Stimulated activated CD4-positive, alpha-beta T cell treated with anti-CD3 and anti-CD28 coated beads, Interleukin-4, amount 100 ng/mL, for 48 hours (primary cell): ENCODE measurements at places on chromosomes 16 and 17.

DNA sequence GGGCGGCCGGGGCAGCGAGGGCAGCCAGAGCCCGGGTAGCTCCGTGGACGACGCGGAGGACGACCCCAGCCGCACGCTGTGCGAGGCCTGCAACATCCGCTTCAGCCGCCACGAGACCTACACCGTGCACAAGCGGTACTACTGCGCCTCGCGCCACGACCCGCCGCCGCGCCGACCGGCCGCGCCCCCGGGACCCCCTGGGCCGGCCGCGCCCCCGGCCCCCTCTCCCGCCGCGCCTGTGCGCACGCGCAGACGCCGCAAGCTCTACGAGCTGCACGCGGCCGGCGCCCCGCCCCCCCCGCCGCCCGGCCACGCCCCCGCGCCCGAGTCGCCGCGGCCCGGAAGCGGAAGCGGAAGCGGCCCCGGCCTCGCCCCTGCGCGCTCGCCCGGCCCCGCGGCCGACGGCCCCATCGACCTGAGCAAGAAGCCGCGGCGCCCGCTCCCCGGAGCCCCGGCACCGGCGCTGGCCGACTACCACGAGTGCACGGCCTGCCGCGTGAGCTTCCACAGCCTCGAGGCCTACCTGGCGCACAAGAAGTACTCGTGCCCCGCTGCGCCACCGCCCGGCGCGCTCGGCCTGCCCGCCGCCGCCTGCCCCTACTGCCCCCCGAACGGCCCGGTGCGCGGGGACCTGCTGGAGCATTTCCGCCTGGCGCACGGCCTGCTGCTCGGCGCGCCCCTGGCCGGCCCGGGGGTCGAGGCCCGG, 36.1 kb upstream of the ZC3H18 start:
- DNase-seq = peak; percentile 69

- no peak for DNase-seq
Measured at GRCh38 chr16:57892447-57893096, 78.4 kb downstream of the CNGB1 start.

DNA sequence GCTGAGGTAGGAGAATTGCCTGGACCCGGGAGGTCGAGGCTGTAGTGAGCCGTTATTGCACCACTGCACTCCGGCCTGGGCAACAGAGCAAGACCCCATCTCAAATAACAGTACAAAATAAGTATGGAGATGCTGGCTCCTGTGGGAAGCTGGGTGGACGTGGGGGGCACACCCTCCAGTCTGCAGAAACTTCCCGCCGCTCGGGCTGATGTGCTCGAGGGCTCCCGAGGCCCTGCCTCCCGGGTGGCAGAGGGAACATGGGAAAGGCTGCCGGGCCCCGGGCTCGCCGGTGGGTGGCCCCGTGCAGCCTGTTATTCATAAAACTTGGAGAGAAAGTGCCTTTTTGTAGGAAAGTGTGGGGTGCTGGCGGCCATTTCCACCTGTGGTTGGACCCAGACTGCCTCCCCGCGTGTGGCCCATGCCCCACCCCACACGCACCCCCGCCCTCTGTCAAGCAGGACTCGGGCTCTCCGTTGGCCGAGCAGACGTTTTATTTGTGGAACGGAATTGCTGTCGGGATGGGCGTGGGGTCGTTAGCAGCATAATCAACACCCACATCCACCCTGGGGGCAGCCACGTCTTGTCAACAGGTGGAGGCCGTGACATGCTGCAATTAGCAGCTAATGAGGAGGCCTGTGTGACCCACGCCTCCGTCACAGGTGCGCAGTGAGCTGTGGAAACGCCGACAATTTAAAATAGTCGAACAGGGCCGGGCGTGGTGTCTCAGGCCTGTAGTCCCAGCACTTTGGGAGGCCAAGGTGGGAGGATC, 7.4 kb upstream of the CIAO3 start:
- DNase-seq = no peak

GRCh38 chr16:85999778-86000177, 100.8 kb downstream of the IRF8 start:
- no peak for DNase-seq

DNA sequence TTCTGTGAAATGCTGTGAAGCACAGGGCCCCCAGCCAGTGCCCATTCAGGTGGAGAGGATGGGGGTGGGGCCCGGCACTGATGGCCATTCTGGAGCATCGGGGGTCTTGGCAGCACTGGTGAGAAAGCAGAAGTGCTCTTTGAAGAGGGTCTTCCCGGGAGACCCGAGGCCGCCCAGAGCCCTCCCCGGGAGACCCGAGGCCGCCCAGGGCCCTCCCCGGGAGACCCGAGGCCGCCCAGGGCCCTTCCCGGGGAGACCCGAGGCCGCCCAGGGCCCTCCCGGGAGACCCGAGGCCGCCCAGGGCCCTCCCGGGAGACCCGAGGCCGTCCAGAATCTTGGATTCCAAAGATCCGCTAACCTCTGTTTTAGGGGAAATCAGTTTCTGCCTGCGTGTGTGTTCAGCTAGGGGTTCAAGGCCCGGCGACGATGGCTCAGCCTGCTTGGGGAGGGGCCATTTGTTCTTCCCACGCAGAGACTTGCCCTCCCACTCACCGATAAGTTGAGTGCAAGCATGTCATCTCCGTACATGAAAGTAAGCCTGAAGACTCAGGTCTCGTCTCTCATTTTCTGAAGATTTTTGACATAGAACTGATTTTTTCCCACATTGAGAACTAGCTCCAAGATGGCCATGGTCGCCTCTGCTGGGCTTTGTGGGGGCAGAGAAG, 35.2 kb upstream of the CAPN15 start:
- DNase-seq = no peak

- DNase-seq = no peak
Measured at GRCh38 chr17:45675012-45675411, 109.1 kb upstream of the CRHR1 start.

DNA sequence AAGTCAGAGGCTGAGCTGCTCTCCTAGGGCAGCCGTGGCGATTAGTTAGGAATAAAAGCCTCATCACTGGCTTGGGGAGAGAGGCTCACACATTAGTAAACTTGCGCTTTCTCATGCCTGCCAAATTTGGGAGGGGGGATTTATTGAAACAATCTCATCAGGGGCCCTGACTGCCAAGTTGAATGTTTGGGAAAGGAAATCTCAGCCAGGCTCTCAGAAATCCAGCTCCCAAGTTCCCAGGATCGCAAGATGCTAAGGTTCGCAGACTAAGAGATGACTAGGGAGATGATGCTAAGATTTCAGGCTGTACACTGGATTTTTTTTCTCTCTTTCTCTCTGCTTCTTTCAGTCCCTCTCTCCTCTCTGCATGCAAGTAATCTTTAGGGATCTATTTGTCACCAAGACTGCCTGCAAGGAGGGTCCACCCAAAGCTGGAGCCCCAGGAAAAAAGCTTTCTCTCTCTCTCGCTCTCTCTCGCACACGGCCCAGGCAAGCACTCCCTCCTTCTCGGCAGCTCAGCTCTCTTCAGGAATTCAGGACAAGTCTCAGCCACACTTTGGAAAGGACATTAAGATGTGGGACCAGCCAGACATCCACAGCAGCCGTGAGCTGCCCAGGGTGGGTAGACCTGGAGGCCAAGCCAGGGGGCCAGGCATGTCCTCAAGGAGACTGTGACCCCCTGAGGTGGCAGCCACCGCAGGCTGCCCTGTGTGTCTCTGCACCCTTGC, 1.4 kb downstream of the GPR139 start:
- no peak for DNase-seq

DNA sequence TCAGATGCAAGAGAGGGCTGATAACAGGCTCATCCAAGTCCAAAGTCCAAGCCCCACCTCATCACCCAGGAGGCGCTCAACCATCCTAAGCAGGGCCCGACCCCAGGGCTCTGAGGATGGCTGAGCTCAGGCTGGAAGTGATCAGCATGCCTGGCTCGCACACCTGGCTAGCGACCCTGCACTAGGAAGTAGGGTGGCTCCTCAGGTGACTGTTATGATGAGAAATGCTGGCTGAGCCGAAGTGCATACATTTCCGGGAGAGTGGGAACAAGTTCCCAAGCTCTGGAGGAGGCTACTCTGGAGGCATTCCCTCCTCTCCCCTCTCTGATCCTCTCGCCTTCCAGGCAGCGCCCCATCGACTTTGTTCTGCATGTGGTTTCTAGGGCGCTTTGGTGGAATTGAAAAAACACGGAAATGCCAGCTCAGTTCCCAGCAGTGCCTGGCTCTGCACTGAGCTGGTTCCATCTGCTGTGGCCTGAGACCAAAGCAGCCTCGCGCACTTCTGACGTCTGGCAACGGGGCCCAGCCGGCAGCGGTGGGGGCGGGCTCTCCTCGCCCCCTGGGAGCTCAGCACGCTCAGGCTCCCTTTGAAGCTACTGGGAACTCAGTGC, 130.3 kb downstream of the IRF8 start:
- DNase-seq = no peak

DNA sequence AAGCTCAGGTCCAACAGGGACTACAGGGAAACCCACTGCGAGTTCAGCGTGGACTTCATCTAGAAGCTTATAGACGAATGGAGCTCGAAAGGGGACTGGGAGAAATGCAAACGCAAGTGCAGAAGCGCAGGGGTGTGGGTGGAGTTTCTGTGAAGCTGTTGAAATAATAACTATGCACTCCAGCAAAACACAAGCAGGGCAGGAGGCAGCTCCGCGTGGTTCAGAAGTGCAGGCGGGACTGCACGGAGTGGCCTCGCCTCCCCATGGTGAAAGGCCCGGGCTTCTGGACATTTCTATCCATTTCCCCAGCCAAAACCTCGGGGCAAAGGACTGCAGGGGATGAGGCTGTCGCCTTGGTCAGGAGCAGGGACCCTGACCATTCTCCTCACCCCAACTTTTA, 74.5 kb downstream of the ZNF423 start:
- no peak for DNase-seq

DNA sequence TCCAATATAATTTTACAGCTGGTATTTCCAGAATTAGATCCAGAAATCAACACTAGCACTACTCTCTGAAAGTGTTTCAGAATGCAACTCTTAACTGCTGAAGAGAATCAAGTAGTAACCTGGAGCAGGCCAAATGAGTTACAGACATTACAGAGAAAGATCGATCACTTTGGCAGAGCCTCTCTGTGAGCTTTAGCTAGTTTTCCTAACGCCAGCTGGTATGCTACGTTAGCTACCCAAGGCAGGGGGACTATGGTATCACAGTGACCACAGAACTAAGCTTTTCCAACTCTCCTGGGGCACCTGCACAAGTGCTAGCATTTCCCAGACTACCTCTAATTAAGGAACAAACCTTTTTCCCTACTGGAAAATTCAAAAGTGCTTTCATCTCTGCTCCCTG, 30.4 kb downstream of the TRAF4 start:
- no peak for DNase-seq

DNA sequence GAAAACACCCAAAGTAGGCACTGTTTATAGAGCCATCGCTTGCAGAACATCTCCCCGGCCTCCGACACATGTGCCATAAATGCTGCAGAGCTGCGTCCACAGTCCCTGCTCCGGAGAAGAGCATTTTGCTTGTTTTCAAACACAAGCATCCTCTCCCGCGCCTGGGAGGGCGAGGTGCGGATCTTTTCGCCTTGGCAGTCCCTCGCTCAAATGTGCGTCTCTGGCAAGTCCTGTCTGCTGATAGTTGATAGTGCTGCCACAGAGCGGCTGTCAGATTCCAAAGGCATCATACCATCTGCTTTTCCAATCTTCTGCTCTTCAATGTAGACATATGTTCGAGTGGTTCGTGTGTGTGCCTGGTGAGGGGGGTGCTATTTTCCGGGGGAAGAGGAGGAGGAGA, 603.7 kb downstream of the MAF start:
- no peak for DNase-seq

GRCh38 chr17:45413498-45413923, 19.2 kb downstream of the ARHGAP27 start:
- DNase-seq = no peak

- DNase-seq = no peak
Measured at GRCh38 chr17:1229900-1230501, 40.2 kb upstream of the BHLHA9 start.

DNA sequence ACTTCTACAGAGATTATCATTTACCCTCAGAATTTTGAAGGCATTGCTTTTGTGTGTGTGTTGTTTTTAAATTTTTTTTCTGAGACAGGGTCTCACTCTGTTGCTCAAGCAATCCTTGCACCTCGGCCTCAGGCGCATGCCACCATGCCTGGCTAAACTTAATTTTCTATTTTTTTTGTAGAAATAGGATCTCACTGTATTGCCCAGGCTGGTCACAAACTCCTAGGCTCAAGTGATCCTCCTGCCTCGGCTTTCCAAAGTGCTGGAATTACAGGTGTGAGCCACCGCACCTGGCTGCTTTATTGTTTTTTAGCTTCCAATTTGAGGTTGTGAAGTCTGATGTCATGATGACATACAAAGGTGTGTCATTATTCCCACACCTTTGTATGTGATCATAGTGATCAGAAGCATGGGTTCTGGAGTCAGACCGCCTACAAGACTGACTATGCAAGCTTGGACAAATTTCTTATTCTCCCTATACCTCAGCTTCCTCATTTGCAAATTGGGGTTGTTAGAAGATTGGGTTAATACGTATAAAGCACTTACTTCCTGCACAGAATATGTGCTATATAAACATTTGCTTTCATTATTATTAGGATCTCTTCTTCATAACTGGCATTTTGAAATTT, 5.8 kb downstream of the SEPHS2 start:
- no peak for DNase-seq

GRCh38 chr17:3596804-3597464, 12.3 kb downstream of the TRPV1 start:
- no peak for DNase-seq

- DNase-seq = no peak
Measured at GRCh38 chr17:29649359-29649758, 26.6 kb upstream of the CORO6 start.

GRCh38 chr16:12811441-12812383, 8.0 kb upstream of the CPPED1 start:
- DNase-seq = no peak

DNA sequence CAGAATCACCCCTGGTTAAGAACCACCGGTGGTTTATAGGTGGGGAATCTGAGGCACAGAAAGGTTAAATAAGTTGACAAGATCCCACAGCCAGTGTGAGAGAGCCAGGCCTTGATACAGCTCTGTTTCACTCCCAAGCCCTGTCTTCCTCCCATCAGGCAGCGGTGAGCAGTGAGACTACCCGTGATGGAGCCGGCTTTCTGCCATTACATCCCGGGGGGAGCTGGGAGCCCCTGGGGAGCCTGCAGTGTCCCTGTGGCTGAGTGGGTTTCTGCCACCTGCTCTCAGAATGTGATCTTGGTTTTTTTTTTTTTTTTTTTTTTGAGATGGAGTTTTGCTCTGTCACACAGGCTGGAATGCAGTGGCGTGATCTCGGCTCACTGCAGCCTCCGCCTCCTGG, 66.4 kb downstream of the ABCC1 start:
- no peak for DNase-seq

DNA sequence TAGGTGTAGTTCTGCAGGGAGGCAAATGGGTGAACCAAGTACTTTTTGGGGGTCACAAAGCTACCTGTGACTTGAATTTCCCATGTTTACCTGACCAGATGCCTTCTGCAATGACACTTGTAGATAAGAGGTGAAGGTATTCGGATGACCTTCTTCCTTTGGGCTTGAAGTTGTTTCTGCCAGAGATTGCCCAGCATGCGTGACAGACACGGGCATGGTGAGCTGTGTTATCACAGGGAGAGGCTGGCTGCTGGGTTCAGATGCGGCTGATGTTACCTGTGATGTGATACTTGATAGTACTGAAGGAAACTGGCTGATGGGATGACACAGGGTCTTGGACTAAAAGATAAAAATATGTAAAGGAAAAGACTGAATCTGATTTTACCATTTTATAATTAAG, 14.1 kb downstream of the PKD1L3 start:
- DNase-seq = no peak
